ENCODE measurements at places on chromosomes 16 and 17.

- no peak for DNase-seq
Observed at GRCh38 chr17:36590082-36590481, 1.6 kb upstream of the DHRS11 start.

DNA sequence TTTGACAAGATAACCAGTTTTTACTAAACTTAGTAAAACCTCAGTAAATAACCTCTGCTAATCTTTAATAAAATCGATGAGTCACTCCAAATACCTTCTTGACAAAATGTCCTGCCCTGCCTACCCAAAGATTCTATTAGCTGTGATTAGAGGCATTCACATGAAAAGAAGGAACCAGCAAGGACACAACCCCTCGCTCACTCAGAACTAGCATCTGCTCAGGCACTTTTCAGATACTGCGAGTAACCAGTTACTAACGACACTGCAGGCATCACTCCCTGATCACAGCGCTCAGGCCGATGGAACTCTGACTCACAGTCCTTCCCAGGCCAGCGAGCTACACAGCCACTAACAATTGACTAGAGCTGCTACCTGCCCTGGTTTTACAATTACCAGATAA is 24.3 kb downstream of the PELP1 start:
- DNase-seq, result no peak

DNA sequence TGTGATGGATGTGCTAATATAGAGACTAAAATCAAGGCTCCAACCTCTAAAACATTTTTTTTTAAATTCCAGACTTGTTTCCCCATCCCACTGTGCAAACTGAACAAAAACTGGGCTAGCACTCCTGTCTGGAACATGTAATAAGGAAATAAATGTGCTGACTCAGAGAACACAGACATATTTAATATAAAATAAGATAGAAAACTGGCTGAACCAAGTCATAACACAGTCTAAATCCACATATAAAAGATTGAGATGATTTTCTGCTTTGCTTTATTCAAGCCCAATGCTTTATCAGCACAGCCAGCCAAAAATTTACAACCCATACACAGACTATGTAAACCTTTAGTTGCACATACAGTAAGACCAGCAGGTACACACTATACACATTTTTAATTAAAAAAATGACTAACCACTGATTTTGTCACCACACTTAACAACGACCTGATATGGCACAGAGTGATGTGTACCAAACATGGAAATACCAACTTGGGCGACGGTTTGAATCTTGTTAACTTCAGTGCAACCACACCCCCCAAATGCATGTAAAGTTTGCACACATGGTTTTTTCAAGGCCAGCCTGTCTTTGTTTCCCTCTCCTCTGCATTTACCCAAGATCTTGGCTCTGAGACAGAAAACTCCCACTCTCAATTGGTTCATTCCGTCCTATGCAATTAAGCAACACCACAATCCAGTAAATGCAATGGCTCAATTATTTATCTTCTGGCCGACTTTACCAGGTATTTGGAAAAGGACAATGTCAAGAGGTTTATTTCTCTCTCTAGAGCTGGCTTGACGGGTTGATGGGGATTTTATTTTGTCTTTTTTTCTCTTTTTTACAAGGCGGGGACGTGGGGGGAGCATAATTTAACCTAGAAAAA is 1.2 kb downstream of the STAT3 start:
- DNase-seq, result no peak

GRCh38 chr16:72789465-72789864 is 258.5 kb downstream of the ZFHX3 start:
- no peak for DNase-seq

DNA sequence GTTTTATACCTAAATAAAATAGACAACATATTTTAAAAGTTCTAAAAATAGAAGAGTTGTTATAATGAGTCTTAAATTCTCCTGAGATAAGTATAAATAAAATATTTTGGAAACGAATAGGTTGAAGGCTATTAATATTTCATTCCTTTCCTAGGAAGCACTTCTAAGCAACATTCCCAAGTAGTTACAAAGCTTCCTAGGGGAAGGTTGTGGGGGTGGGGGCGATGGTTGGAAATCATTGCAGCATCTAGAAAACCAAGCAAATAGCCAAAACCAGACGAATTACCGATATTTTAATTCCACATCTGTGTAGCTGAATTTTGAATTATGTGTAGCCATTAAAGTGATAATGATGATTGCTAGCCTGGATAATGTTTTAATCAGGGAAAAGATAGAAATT is 26.9 kb downstream of the PTRH2 start:
- DNase-seq, result no peak
